ENCODE measurements at places on chromosomes 6 and 20.

DNA sequence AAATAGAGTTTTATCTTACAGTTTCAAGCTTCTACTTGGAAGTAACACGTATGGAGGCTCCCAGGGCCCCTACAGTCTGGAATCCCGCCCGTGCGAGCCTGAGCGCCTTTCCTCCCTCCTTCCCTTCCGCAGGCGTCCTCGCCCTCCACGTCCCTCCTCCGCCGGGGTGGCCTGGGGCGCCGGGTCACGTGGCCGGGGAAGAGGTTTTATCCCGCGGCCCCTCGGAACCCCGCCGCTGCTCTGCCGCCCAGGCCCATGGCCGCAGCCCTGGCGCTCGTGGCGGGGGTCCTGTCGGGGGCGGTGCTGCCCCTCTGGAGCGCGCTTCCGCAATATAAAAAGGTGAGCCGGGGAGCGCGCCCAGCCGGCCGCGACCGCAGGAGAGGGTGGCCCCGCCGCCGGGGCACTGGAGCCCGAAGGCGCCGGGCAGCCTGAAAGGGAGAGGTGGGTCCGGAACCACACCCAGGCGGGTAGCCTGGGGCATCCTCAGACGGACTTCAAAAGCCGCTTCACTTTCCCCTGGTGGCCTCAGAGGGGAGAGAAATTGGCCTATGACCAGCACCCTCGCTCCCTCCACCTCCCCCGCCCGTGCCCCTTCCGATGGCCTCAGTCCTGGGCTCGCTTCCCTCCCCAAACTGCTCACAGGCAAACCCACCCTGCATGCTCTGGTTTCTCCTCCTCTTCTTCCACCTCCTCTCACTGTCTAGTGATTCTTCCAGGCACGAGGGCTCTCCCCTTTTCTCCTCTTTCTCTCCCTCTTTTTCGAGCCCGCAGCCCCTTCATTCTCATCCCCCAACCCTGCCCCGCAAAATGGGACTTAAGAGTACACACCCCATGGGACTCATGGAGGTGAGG is at the start of gene CLPSL2:
CLPSL2 (plus strand) TSS at position 235 of the 852 bp plus-strand sequence; CDS start at position 256, 21 bp downstream.
- no peak for DNase-seq

DNA sequence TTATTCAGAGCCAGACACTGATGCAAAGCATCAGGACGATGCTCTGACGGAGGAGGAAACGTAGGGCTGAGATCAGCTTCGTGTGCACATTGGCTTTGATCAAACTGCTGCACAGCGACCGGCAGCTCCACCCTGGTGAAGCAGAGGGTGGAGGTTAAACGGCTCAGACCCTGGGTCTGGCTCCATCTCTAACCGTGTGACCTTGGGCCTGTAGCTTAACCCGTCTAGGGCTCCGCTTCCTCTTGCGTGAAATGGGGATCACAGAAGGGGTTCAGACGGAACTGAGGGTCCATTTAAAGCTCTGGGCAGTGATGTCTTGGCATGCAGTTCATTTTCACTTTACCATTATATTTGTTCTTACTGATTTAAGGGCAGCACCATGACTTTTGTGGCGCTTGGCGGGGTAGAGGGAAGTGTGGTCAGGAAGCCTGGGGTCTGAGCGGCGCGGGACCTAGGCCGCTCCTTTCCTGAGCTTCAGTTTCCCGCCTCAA is 644 bp downstream of the RBL1 start:
- DNase-seq, result no peak

DNA sequence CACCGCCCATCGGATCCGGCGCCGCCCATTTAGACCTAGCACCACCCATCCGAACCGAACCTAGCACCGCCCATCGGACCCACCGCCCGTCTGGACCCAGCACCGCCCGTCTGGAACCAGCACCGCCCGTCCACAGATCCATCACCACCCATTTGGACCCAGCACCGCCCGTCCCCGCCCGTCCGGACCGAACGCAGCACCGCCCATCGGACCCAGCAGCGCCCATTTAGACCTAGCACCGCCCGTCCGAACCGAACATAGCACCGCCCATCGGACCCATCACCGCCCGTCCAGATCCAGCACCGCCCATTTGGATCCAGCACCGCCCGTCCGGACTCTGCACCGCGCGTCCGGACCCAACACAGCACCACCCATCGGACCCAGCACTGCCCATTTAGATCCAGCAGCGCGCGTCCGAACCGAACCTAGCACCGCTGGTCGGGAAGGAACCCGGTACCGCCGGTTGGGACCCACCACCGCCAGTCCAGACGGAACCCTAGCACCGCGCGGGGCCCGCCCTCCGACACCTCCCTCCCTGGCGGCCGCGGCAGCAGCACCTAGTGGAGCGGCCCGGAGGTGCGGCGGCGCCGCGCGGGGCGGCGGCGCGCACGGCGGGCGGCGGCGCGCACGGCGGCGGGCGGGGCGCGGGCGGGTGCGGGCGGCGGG is 348 bp upstream of the AFDN start:
- no peak for DNase-seq

GRCh38 chr20:58296051-58296837 is 13.3 kb upstream of the RAB22A start:
- DNase-seq, result no peak

DNA sequence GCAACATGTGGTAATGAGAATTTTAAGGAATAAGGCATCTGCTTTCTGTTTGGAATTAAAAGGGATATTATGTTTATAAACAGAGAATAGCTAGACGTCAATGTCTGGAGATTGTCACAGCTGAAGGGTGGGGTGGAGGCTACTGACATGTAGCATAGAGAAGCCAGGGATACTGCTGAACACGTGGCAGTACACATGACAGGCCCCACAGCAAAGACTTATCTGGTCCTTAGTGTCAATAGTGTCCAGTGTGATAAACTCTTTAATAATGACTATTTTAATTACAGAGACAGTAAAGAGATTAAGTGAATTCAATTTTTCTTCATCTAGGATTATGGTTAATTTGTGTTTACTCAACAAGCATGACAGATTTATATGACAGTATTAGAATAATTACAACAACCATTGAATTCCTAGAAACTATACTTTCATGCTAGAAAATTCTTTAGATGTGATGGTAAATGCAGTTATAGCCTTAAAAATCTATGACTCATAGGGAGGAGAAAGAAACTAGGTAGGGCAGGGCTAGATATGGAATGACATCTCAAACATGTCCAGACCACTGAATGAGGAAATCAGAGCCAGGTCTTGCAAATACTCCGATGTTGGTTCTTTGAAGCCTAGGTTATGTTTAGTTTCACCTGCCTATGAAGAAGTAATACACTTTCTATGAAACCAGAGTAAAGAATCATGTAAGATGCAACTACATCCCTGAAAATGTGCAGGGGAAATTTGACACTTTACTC is 399.5 kb downstream of the PHF3 start:
- DNase-seq, result no peak
